ENCODE measurements at places on chromosomes 6 and 20. TPM values are rescaled to one million over a fixed set of nuclear protein-coding genes. Genes with fewer than 3 reads are reported as not detected.

- no peak for DNase-seq
These were observed 118.0 kb upstream of the MARCKS start for GRCh38 chr6:113739041-113739655.

DNA sequence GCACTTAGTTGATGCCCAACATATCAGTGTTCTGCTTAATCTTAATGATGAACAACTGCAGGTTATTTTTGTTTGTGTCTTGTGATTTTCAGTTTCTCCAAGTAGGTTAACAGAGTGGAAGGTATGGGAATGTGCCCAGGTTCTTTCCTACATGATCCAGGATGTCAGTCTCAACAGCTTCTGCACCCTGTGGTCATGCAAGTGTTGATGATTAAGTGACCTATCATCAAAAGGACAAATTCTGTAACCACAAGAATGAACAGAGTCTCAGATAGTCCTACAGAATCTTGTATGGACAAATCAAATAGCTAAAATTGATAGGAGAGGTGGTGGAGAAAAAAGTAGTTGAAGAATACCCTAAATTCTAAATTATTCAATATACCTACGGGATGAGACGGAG, 26.1 kb downstream of the MAN1A1 start:
- no peak for DNase-seq

- no peak for DNase-seq
These were observed 78.4 kb upstream of the CCN6 start for GRCh38 chr6:111975466-111975865.

GRCh38 chr20:15923030-15923776, 650.0 kb downstream of the KIF16B start:
- no peak for DNase-seq

Gene OPRM1
- total RNA-seq: not detected

Gene POU5F1
- 3.4 TPM for total RNA-seq

Gene DCDC2
- 9.4 TPM for total RNA-seq

Gene ADTRP
- total RNA-seq: 79.9 TPM

Gene WASF1
- 4.8 TPM for total RNA-seq

Data from colonic mucosa (tissue), 4 donors.